ENCODE measurements at places on chromosomes 1 and 21.

- DNase-seq: no peak
Observed at GRCh38 chr1:11929849-11930248, 3.6 kb upstream of the KIAA2013 start.

GRCh38 chr1:206685334-206685768 is 646 bp downstream of the MAPKAPK2 start:
- no peak for DNase-seq

- no peak for DNase-seq
Observed at GRCh38 chr21:35594905-35595304, 465.4 kb downstream of the SETD4 start.

- DNase-seq: no peak
Observed at GRCh38 chr1:180123463-180123936, 31.2 kb upstream of the QSOX1 start.

DNA sequence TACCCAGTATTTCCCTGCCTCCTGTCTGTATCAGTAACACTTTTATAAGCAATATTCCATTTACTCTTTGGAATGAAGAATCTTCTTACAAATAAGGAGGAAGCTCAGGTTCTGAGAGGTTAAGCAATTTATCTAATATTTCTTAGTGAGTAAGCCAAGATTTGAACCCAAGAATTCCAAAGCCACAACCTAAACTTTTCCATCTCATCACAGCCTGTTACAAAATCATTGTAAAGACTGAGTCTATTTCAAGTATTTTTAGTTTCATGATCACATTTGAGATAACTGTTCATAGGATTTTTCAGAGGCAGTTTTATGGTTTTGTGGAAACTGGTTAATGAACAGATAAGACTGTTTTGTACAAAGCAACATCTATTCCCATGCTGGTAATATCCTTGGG is 29.8 kb upstream of the HHAT start:
- DNase-seq: no peak

GRCh38 chr1:61496501-61496900 is 228.4 kb downstream of the TM2D1 start:
- DNase-seq: no peak

- no peak for DNase-seq
Observed at GRCh38 chr21:42140196-42140934, 69.2 kb downstream of the UMODL1 start.

GRCh38 chr1:210342986-210343780 is 14.5 kb downstream of the HHAT start:
- DNase-seq: no peak

DNA sequence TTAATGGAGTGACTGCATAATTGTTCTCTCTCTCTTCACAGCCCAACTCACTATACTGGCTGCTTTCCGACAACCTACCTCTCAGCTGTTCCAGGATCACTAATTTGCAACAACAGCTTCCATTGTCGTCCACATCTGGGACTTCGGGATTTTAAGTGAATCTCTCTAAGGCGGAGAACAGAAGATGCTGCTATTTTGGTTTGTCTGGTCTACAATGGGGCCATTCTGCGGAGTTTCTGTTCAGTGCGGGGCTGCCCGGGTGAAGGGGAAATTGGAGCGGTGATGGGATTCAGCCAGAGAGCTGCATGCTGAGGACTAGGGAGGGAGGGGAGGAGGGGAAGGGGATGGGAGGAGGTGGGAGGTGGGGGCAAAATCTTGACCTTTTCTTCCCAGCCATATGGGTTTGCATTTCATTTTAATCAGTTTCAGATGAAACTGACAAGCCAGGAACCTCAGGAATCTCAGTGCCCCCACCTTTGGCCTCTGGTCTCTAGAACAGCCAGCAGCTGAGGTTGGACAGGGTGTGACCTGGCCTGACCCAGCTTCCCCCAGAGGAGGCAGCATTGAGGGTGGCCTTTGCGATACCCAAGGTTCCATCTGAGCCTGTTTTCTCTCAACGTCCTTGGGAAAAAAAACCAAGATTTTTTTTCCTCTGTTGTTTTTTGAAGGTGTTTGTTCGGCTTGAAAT is 6.9 kb upstream of the SRP9 start:
- DNase-seq: no peak

- no peak for DNase-seq
Observed at GRCh38 chr1:178628637-178629251, 96.3 kb upstream of the RALGPS2 start.

DNA sequence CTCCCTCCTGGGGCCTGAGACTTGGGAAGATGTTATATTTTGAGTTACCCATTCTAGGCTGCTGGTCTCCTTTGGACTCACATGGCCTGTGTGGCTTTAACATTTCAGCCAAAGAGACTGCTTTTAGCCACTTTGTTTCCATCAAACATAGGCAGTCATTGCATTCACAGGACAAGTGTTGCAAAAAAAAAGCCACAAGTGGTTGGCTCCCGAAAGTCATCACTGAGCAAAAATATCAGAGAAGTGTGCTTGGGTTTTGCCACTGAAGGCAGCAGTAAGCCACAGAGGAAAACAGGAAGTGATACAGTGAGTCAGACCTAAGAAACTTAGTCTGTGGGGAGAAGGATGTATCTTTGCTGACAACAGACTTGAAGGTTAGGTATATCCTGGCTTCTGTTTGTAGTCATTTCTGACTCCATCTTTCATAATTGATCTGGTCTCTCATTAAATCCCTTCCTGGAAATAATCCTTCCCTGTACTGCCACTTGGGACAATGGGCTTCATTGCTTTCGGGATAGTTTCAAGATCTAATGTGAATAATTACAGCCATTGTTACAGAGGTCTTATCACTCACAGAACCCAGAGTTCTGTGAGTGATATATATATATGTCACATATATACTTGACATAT is 80.9 kb downstream of the COLGALT2 start:
- DNase-seq: peak; percentile 51

DNA sequence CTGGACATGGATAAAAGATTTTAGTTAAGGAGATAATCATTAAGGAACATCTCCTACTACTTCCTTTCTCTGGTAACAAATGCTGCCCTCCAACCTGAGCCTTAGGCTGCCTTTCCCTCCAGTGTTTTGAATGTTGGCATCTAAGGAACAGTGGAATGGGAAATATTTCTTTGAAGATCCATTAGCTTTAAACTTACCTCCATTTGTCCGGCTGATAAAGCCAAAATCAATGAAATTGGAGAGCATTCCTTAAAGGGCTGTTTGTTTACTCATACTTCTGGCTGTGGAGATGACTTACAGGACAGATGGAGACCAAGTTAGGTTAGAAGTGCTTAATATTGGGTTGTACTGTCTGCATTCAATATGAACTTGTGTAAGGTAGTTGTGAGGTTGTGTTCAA is 439.1 kb downstream of the PLA2G4A start:
- DNase-seq: no peak

- no peak for DNase-seq
Observed at GRCh38 chr1:116353155-116353554, 19.9 kb upstream of the ATP1A1 start.

DNA sequence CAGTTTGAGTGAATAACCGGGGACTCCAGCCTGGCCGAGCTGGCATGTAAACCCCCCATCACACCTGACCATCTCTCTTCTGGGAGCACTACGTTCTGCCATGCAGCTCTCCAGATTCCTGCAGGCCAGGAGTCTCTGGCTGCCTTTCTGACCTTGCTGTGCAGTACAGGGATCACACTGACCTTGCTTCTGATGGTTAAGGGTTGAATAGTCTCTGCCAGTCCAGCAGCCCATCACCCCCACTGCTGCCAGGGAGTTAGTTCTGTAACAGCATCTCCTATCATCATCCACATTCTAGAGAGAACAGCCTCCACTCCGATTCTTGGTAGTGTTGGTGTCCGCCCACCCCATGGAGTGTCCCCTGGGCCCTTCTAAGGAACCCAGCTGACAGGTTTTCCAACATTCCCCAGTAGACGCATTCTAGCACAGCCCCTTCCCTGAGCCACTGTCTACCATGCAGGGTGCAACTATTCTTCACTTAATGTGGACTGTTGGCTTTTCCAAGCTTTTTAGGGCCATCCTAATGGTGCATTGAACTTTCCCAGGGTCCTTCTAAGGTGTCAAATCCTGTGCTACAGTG is 109.8 kb downstream of the RIPK4 start:
- DNase-seq: no peak

DNA sequence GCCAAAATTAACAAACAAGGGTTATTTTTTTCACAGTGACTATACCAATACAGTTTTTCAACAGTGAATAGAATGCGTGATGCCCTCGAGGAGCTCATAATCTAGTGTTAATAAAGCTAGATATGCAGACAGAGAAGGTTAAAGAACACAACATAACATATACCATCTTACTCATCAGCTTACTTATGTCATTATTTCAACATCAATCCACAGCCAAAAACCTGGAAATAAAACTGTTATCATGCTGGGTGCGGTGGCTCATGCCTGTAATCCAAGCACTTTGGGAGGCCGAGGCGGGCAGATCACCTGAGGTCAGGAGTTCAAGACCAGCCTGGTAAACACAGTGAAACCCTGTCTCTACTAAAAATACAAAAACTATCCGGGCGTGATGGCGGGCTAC is 6.1 kb downstream of the STX6 start:
- DNase-seq: no peak

DNA sequence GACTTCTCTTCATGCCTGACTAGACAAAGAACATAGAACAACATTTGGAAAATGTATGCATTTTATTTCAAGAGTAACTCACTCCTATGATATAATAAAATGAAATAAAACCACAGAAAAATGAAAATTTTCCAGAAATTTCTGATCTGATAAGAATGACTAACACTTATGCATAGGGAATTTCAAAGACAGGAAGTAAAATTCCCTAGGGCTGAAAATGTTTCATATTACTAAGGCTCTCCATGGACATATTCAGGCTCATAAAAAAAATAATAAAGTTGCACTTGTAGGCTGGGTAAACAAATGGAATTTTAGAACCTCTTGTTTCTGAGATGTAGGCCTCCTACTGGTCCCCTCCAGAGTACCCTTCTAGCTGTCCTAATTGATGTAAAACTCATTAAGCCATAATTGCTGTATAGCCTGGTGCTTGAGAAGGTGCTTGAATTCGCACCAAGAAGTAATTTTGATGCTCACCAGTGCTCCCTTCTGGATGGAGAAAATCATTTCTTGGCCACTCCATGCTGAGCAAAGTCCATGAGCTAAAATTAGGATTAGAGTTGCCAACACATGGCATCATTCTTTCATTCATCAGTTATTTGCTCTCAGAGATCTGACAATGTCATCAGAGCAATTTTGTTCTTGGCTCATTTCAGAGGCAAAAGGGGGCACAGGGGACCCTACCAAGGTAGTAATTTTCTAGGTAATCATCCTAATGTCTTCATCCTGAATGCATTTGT is 641.0 kb upstream of the CAMK1G start:
- DNase-seq: no peak

DNA sequence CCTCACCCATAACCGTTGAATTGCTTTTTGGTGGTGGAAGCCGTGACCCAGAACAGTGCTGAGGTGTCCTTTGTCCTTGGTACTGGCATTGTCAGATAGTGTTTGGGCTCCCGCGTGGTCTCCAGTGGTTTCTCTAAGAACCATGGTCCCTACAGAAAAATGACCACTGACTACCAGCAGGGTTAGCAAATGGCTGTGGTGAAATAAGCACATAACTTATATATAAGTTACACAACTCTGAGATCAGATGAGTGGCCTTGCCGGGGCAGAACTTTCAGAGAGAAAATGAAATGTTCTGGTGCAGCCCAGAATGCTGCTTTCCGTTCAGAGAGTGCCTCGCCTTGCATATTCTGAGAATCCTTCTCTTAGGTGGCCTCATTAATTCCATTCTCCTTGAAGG is 5.0 kb downstream of the SLC37A1 start:
- DNase-seq: no peak

GRCh38 chr1:75394386-75395139 is 216.4 kb downstream of the SLC44A5 start:
- DNase-seq: no peak

DNA sequence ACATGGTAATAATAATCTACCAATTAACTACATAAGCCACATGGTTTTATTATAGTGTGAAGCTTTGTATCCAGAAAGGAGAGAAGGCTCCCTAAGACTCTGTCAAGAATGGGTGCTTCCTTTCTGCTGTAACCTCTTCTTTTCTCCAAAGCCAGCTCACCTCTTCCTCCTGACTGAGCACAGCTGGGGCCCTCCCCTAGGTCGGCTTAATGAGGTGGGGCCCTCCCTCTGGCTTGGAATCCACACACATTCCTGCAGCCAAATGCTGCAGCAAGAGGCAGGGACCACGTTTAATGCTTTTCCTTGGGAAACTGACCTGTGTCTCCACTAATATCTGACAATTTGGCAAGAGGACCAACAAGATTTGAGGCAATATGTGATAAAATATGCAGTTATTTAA is 94.8 kb downstream of the DSCAM start:
- no peak for DNase-seq

DNA sequence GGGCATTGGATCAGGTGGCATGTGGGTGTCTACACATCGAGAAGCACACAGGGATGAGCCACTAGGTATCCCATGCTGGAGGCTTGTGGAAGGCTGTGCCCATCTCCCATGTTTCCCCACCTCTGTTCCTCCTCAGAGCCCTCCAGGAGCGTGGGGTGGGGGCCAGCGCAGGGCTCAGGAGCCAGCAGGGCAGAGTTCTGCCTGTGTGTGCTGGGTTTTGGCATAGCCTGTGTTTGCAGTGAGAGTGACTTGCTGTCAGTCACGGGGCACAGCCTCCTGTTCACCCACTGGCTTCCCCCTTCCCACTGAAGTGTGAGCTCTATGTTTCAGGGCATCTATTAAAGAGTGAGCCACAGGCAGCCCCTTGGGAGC is 10.4 kb downstream of the IBA57 start:
- no peak for DNase-seq

- DNase-seq: no peak
Observed at GRCh38 chr1:226743259-226743658, 4.2 kb upstream of the ITPKB start.

GRCh38 chr1:93442008-93442666 is 5.8 kb upstream of the FNBP1L start:
- no peak for DNase-seq

DNA sequence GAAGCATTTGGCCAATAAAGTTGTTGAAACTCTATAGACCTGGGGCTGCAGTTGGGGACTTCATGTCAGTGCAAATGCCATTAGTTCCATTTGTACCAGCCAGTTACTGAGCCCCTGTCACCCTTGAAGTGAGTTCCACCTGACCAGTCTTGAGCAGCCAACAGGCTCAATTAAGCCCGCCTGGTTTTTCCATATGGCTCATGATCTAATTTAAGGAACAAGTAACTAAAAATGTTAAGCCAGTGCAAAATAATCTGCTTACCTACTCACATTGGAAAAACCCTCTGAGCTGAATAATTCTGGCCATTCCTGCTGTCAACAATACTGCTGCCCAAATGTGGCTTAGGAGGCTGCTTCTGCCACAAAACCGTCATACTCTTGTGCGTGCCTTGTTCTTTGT is 21.6 kb downstream of the NSUN4 start:
- no peak for DNase-seq

DNA sequence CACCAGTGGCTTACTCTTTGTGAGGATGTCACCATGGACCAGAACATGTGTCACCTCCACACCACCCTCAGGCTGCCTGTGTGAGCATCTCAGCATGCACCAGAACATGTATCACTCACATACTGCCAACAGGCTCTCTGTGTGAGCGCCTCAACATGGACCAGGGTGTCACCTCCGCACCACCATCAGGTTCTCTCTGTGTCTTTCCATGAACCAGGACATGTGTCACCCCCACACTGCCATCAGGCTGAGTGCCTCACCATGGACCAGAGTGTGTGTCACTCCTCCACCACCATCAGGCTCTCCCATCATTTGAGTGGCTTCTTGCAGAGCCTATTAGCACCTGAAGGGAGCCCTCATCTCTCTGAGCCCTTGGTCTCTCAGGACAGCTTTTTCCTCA is 125.2 kb downstream of the ZNF648 start:
- DNase-seq: no peak

All from central memory CD8-positive, alpha-beta T cell (primary cell).